A549 treated with RU486 at 1 μM for 4 hours (cell line): ENCODE measurements at places on chromosomes 2 and 18. TPM values are rescaled to one million over a fixed set of nuclear protein-coding genes. Genes with fewer than 3 reads are reported as not detected.

Gene MTIF2
- total RNA-seq: 37.5 to 48.5 TPM (median 40.0 TPM) in 5 replicates

Gene FBXO36
- total RNA-seq: 0.93 to 1.8 TPM (median 1.2 TPM) in 5 replicates

Gene KIF1A
- total RNA-seq: 0.56 to 0.75 TPM (median 0.66 TPM) in 5 replicates

Gene WNT6
- 0.14 to 0.24 TPM (median 0.22 TPM) in 4 of 5 replicates, not detected in the other for total RNA-seq

Gene DLX1
- 3.5 to 4.3 TPM (median 3.9 TPM) in 5 replicates for total RNA-seq

Gene NT5C1B
- not detected in 5 replicates for total RNA-seq

Gene IL18R1
- 0.48 to 1.3 TPM (median 1.1 TPM) in 5 replicates for total RNA-seq

Gene MYO5B
- total RNA-seq: 10.2 to 15.1 TPM (median 12.8 TPM) in 5 replicates

Gene CSRNP3
- total RNA-seq: 0.27 TPM in 1 of 5 replicates, not detected in the others

Gene CAPN13
- 0.07 to 0.08 TPM in 2 of 5 replicates, not detected in the others for total RNA-seq

Gene C2orf72
- 5.6 to 9.3 TPM (median 5.6 TPM) in 5 replicates for total RNA-seq

Gene C1QL2
- 0.07 to 0.15 TPM (median 0.11 TPM) in 4 of 5 replicates, not detected in the other for total RNA-seq

Gene ABCG5
- not detected in 5 replicates for total RNA-seq

Gene ELMOD3
- total RNA-seq: 11.1 to 13.1 TPM (median 11.9 TPM) in 5 replicates

Gene FAM228B
- total RNA-seq: 1.7 to 2.6 TPM (median 2.1 TPM) in 5 replicates

Gene RNU2-63P
- not detected in 5 replicates for total RNA-seq

Gene DUSP2
- total RNA-seq: 0.14 to 0.85 TPM (median 0.51 TPM) in 5 replicates

Gene QPCT
- 17.2 to 23.1 TPM (median 18.9 TPM) in 5 replicates for total RNA-seq

Gene TOGARAM2
- total RNA-seq: 0.09 to 0.20 TPM (median 0.18 TPM) in 4 of 5 replicates, not detected in the other

Gene SLC9A4
- not detected in 5 replicates for total RNA-seq

Gene SDC1
- total RNA-seq: 151 to 223 TPM (median 171 TPM) in 5 replicates

Gene PFN4
- total RNA-seq: 0.67 to 1.5 TPM (median 1.4 TPM) in 5 replicates

Gene GALNT14
- total RNA-seq: 44.2 to 55.1 TPM (median 48.9 TPM) in 5 replicates

Gene TUBB8B
- 0.32 TPM in 1 of 5 replicates, not detected in the others for total RNA-seq

Gene ACADL
- total RNA-seq: 0.09 to 0.18 TPM in 2 of 5 replicates, not detected in the others

Gene LOXHD1
- total RNA-seq: not detected in 5 replicates

Gene EHBP1
- 53.0 to 61.3 TPM (median 59.2 TPM) in 5 replicates for total RNA-seq

Gene ITGB6
- 0.62 to 1.5 TPM (median 1.1 TPM) in 5 replicates for total RNA-seq

Gene CDH20
- total RNA-seq: not detected in 5 replicates

Gene MARCO
- 0.08 to 0.23 TPM in 2 of 5 replicates, not detected in the others for total RNA-seq

Gene AMER3
- total RNA-seq: not detected in 5 replicates

Gene SIX3
- 0.32 to 0.63 TPM (median 0.49 TPM) in 5 replicates for total RNA-seq

Gene UGT1A3
- total RNA-seq: 0.10 to 0.22 TPM (median 0.13 TPM) in 3 of 5 replicates, not detected in the others

Gene HOXD13
- total RNA-seq: 0.15 to 0.29 TPM (median 0.16 TPM) in 5 replicates

Gene ALPI
- total RNA-seq: not detected in 5 replicates

Gene TNFRSF11A
- 6.5 to 10.2 TPM (median 8.6 TPM) in 5 replicates for total RNA-seq

Gene SP140L
- total RNA-seq: 3.4 to 4.8 TPM (median 3.5 TPM) in 5 replicates

Gene GPBAR1
- 0.09 to 0.21 TPM (median 0.13 TPM) in 4 of 5 replicates, not detected in the other for total RNA-seq

Gene C2orf78
- total RNA-seq: not detected in 5 replicates

Gene SCYGR8
- total RNA-seq: not detected in 5 replicates

Gene MIB1
- 3.7 to 10.7 TPM (median 9.7 TPM) in 5 replicates for total RNA-seq

Gene EIF2AK3
- total RNA-seq: 12.4 to 18.9 TPM (median 17.0 TPM) in 5 replicates

Gene SF3B6
- total RNA-seq: 159 to 233 TPM (median 180 TPM) in 5 replicates

Gene ANO7
- 1.7 to 2.7 TPM (median 1.9 TPM) in 5 replicates for total RNA-seq

Gene TXNDC2
- 0.06 to 0.38 TPM (median 0.16 TPM) in 5 replicates for total RNA-seq

Gene AQP4
- total RNA-seq: not detected in 5 replicates

Gene ACVR1C
- 0.01 to 0.06 TPM in 2 of 5 replicates, not detected in the others for total RNA-seq

Gene GPR35
- 0.32 to 1.1 TPM (median 0.87 TPM) in 5 replicates for total RNA-seq

Gene VWC2L
- not detected in 5 replicates for total RNA-seq

Gene SAG
- not detected in 5 replicates for total RNA-seq

Gene DHRS9
- 2.8 to 5.8 TPM (median 3.7 TPM) in 5 replicates for total RNA-seq

Gene SESTD1
- 16.6 to 29.1 TPM (median 23.4 TPM) in 5 replicates for total RNA-seq

Gene REG3G
- not detected in 5 replicates for total RNA-seq

Gene CRYBA2
- 0.54 TPM in 1 of 5 replicates, not detected in the others for total RNA-seq

Gene RNF149
- 26.4 to 44.9 TPM (median 44.6 TPM) in 5 replicates for total RNA-seq

Gene VWA3B
- 0.51 to 0.77 TPM (median 0.62 TPM) in 3 of 5 replicates, not detected in the others for total RNA-seq

Gene SLC11A1
- total RNA-seq: 0.16 to 0.27 TPM (median 0.21 TPM) in 5 replicates

Gene CROCC2
- not detected in 5 replicates for total RNA-seq
